ENCODE measurements at places on chromosomes 3 and 15.

- no peak for DNase-seq
Observed at GRCh38 chr15:88613074-88613944, 7.8 kb upstream of the AEN start.

- DNase-seq, result no peak
Observed at GRCh38 chr15:35173444-35174118, 88.5 kb upstream of the NANOGP8 start.

GRCh38 chr15:85430406-85431204, 50.2 kb downstream of the AKAP13 start:
- DNase-seq, result no peak

DNA sequence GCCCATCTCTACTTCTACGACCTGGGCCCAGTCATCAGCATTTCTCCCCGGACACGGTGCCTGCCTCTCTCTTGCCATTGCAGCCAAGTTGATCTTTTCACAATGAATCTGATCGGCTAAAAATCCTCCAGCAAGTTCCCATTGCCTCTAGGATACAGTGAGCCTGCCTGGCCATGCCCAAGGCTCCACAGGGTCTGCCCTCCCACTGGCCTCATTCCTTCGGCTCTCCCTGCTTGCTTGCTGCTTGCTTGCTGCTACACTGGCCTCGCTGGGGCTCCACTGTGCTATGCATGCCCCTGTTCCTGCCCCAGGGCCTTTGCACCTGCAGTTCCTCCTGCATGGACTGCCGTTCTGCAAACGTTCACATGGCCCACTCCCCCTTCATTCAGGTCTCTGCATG, 2.0 kb downstream of the ABTB1 start:
- DNase-seq, result no peak

GRCh38 chr15:25807063-25807462, 56.1 kb downstream of the ATP10A start:
- DNase-seq, result no peak

DNA sequence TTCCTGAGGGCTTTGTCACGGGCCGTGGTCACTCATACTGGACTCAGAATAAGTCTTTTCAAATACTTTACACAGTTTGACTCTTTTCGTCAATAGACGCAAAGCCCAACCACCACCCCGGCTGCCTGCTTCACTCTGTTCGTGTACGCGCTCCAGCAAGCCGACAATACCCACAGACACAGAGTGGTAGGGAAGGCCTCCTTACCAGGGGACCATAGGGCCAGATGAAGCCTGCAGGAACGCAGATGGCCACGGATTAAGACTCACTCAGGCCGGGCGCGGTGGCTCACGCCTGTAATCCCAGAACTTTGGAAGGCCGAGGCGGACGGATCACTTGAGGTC, 29.7 kb downstream of the EFCAB12 start:
- no peak for DNase-seq

GRCh38 chr3:188292251-188292650, 138.3 kb downstream of the LPP start:
- DNase-seq, result no peak

Measured in activated CD8-positive, alpha-beta memory T cell treated with anti-CD3 and anti-CD28 coated beads for 1 hour (primary cell).